Cortex of kidney (tissue), 1 donor: ENCODE measurements at places on chromosomes 5 and 9.

DNA sequence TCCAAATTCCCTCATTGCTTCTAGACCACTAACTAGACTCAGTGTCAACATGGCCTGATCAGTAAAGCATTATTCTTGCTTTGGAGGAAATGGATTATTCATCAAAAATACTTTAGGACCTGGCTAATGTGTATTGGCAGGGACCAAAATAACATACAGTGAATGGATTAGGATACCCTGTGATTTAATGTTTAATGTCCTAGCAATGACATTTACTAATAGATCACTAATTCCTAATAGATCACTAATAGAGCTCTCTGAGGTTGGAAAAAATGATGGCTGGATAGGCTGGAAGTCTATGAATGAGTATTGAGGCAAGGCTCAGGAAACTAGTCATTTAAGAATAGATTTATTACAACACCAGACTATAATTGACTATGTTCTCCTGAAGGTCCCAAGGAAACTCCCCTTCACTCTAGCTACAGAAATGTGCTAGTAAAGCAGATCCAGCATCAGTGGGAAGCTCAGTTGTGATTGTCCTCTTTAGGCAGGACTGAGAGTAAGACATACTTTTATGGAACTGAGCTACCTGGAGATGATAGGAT is 46.1 kb upstream of the CHSY3 start:
- DNase-seq = no peak

DNA sequence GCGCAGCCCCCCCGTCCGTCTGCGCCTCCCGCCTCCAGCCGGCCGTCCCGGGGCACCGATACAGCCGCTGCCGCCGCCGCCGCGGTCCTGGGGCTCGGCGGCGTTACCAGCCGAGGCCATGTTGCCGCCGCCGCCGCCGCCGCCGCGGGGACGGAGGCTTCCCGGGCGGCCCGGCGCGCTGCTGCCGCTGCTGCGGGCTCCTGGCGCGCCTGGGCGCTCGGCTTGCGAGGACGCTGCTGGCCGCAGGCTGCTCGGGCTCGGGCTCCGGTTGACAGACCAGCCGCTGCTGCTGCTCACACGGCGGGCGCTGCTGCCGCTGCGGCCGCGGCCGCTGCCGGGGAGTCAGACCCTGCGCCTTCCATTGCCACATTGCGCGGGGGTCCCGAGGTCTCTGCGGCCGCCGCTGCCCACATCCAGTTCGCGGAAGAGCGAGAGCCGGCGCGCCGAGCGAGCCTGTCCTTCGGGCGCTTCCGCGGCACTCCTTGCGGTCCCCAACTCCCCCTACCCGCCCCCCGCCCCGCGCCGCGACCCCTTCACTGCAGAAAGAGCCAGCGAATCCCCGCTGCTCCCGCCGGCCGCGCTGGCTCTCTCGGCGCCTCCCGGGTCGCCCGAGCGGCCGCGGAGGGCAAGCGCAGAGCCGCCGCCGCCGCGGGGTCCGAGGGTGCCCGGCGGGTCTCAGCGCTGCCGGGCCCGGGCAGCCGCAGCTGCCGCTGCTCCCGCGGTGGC is 8.4 kb downstream of the PTCH1 start:
- DNase-seq = no peak

GRCh38 chr5:35316611-35317274 is 86.5 kb upstream of the PRLR start:
- DNase-seq = no peak

DNA sequence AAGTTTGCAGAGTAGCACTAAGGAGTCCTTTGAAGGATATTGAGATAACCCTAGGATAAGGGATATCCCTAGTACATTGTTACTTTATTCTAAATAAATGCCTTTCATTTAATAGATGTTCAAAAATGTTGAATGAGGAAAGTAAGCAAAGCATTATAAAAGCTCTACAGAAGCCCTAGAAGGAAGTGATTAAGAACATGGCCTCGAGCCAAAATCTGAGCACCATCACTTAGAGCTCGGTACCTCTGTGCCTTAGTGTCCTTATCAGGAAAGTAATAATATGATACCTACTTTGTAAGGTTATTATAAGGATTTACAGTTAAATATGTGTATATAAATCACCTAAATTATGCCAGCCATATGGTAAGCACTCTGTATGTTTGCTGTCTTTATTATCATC is 242.6 kb downstream of the KIAA0825 start:
- DNase-seq = no peak

GRCh38 chr5:148849461-148849860 is 23.1 kb downstream of the ADRB2 start:
- DNase-seq = no peak

GRCh38 chr9:3434594-3434993 is 91.2 kb downstream of the RFX3 start:
- no peak for DNase-seq

- no peak for DNase-seq
Observed at GRCh38 chr5:2715856-2716255, 35.6 kb downstream of the IRX2 start.

GRCh38 chr9:72827950-72828731 is 124.7 kb downstream of the ALDH1A1 start:
- DNase-seq = no peak

DNA sequence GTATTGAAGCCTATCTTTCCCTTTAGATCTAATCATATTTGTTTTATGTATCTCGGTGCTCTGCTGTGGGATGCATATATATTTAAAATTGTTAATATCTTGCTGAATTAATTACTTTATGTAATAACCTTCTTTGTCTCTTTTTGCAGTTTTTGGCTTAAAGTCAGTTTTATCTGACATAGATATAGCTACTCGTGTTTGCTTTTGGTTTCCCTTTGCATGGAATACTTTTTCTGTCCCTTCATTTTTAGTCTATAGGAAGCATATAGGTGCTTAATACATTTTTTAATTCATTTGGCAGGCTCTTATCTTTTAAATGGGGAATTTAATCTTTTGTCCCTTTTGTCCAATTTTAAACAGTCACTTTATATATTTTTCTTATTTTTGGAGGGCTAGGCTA is 360.6 kb upstream of the PRR16 start:
- no peak for DNase-seq

DNA sequence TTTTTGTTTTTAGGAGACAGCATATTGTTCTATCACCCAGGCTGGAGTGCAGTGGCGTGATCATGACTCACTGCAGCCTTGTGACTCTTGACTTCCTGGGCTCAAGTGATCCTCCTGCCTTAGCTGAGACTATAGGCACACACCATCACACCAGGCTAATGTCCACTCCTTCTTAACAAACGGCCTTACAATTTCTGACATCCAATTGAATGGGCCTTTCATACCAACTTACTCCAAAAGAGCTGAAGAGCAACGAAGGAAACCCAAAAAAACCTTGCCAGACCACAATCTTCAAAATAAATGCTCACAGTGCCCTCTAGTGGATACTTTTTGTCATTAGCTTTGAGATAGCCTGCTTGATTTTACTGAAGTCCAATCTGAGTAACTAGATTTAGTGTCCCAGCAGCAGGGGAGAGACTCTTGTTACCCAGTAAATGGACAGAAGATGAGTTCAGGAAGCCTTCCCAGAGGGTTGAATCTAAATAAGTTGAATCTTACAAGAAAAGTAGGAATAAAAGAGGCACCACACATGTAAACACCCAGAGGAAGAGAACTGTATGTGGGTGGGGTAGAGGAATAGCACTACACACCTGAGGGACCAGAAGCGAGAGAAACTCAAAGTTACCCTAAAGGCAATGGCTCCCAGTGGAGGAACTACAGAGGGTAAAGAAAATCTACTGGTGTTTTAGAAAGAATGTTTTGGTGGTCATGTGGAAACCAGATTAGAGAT is 9.3 kb downstream of the ZNF622 start:
- DNase-seq = no peak

DNA sequence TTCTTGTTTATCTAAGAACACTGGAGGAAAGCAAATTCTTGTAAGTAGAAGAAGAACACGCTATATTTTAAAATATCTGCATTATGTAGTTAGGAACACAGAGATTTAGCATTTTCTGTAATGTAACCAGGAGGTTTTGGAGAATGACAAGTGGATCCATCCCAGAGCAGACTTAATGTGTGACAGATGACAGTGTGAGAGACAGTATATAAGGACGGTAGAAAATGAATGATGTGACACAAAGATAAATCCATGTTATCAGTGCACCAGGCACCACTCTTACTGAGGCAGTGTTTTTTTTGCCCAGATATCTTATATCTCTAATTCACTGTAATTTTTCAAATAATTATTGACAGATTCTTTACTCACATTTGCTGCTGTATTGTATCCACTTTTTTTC is 239.0 kb upstream of the KCNN2 start:
- DNase-seq = no peak

GRCh38 chr5:77423022-77423750 is 68.9 kb downstream of the WDR41 start:
- DNase-seq = no peak

DNA sequence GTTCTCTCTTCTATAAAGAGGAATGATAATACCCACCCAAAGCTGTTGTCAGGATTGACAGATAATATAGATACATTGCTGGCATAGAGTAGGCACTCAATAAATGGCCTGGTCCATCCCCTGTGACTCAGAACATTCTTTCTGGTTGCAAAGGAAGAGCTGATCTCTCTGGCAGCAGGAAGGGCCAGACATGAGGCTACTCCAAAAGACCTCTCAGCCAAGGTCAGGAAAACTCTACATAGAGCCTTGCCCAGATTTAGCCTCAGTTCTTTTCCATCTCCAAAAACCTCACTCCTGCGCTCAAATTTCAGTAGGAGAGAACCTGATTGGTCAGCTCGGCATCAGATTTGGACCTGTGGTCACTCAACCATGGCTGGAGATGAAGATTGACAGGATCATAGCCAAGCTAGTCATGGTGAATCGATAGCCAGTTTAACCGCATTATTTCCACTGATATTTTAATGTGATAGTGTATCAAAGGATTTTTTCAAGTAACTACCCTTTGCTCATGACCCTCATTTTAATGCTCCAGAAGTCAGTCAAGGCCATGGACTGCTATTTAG is 319.6 kb downstream of the DRD1 start:
- DNase-seq = no peak

DNA sequence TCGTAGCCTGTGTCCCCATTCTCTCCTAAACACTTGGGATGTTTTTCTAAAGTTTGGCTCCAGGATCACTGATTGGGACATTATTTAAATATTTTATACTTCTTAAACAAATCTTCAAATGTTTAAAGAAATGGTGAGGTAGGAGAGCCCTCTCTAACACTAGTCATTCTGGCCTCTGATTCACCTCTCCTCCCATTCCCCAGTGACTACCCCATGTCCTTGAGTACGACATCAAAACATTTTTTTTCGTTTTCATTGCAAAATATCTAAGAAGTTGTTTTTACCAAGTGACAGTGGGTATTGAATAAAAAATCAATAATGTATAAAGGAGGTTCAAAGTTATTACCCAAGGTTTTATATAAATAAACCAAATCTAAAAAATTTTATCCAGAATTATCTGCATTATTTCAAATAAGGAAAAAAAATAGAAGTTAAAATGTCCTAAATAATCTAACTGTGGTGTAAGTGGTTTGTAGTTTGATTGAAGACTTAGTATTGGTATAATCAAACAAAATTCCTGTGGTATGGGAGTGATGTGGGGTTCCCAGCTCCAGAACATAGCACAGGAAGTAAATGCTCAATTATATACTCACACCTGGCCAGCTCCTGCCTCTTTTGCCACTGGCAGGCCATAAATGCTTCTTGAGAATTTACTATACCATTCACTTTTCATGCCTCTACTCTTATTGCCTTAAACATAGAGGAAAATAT is 51.1 kb downstream of the MAST4 start:
- no peak for DNase-seq

- no peak for DNase-seq
Observed at GRCh38 chr9:38026021-38026809, 42.8 kb downstream of the SHB start.

GRCh38 chr5:112059579-112060135 is 302.7 kb upstream of the NREP start:
- DNase-seq = no peak

GRCh38 chr5:51383131-51384121 is at the start of gene ISL1:
Gene ISL1 (plus strand): TSS chr5:51383448. CDS start chr5:51383672, 224 bp downstream.
- DNase-seq = no peak

DNA sequence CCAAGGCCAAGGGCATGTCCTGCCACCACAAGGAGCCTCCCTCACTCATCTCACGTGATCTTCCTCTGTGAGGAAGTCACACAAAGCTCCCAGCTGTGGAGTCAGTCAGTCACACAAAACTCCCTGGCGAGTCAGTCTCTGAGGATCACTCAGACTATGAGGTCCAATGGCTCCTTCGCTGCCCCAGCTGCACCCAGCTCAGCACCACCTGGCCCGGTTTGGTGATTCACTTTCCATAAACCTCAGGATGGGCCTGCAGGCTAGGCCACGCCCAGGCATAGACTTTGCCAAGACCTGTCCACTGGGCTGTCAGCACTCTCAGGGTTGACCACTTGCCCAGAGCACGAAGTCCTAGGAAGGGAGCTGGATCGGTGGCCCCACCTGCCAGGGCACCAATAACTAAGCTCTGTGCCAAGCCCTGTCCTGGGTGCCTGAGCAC is 233.8 kb downstream of the HSPA4 start:
- no peak for DNase-seq

GRCh38 chr9:109469646-109470358 is 28.3 kb downstream of the PTPN3 start:
- no peak for DNase-seq
